Chondrocyte (in vitro differentiated cells): ENCODE measurements at places on chromosomes 16 and 17. TPM values are rescaled to one million over a fixed set of nuclear protein-coding genes. Genes with fewer than 3 reads are reported as not detected.

DNA sequence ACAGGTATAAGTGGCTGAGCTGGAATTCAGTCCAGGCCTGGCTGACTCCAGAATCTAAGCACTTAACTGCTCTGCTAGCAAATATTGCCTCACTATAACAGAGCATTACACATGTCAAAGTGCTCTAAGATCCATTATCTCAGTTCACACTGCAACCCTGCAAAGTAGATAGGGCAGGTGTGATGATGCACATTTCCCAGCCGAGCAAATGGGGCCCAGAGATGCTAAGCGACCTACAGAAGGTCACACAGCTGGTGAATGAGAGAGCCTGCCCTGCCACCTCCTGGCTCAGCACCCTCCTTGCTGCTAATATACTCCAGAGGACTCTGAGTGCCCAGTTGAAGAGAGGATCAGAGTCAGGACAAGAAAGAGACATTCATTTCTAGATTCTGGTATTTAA, 73.6 kb upstream of the CCL1 start:
- DNase-seq: no peak

DNA sequence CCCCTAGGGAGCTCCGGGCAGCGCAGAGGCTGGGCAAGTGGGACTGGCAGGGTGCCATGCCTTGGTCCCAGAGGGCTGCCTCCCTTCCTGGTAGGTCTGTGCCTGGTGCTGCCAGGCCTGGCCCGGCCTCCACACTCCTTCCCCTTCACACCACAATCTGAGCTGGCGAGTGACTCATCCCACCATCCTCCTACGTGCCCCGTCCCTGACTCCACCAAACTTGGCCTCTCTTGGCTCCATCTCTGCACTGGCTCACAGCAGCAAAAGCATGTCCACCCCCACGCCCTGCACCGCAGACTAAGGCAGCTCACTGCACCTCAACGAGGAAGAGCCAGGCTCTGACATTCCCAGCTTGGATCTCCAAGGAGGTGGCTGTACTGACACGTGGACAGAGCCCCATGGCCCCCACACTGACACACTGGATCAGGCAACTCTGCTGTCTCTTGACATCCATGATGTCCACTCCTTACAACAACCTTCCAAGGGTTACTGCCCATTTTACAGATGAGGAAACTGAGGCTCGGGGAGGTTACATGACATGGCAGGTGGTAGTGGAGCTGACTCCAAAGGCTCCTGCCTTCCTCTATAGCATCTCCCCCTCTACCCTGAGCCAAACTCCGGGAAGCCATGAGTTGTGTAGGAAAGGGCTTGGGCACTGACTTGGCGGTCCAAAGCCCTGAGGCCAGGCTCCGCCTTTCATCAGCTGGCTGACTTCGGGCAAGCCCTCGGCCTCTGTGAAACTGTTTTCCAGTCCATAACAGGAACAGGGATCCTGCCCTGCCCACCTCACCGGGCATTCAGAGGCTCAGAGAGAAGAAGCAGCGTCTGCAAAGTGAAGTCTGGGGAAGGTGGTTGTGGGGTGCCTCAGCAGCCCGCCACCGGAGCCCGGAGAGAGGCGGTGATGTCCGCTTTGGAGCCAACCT, 20.1 kb upstream of the KRT19 start:
- DNase-seq: no peak

GRCh38 chr17:43645765-43646481, 15.8 kb downstream of the MEOX1 start:
- no peak for DNase-seq

DNA sequence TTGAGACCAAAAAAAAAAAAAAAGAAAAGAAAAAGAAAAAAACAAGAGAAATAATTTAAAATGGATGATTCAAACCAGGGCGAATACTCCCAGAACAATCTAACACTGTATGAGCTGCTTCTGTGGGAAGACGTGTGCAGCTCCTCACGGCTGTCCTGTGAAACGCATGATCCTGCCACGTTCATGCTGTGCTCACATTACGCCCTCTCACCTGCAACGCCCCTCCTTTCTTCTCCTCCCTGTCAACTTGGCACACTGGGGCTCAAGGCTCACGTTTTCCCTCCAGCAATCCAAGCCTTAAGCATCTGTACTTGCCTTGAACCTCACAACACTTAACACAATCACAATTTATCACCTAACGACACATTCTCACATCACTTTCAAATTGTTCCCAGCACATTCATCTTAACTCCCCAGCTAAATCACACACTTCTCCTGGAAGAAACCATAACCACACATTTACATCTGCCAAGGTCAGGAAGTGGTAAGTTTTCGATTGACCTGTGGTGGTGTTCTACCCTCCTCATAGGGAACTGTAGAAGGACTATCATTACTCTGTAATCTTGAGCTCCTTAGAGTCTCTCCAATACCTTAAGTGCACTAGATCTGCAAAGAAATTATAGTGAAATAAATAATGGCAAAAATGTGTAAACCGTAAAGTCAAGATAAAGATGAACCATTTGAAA, 29.1 kb downstream of the MBTPS1 start:
- no peak for DNase-seq

DNA sequence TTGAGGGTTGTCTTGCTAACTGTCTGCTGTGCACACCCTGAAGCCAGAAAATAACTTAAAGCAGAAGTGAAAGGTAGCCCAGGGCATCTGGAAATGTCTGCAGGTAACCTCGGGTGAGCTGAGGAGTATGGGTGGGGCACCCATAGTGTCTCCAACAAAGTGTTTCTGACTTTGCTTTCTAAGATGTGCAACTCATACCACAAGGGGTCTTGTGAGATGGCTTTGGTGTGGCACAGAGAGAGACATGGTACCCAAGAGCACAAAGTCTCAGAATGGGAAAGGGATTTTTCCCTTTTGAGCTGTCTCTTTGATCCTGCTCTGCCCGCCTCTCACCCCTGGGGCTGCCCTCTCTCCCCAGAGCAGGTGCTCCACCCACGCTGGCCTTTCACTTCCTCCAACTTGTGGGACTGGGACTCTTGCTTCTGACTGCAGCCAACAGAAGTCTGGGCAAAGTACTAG, 6.9 kb downstream of the CHD9 start:
- no peak for DNase-seq

GRCh38 chr16:1984347-1985225, 593 bp downstream of the GFER start:
- DNase-seq: no peak

DNA sequence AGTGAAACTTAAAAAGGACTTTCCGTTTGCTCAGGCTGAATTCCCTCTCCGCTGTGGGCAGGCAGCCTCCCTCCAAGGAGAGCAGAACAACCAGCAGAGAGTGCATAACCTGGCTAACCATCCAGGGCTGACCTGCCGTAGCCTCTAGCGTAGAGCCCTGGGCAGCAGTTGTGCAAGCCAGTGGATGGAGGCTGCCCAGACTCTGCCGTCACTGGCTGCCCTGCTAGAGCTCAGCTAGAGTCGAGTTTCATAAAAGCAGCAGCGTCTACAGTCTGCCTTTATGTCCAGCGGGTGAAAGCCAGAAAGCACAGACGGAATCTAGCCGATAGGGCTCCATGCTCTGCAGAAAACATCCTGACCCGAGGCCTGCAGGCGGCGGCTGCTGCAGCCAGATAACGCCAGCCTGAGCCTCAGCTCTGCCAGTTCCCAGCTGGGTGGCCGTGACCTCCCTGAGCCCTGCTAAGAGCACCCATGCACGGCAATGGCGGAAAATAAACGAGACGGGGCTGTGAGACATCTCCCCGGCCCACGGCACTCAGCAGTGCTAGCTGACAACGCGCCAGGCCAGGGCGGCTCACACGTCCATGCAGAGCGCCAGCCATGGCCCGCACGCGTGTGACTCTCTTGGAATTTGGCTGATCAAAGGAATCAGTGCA, 231.3 kb downstream of the ENGASE start:
- no peak for DNase-seq

DNA sequence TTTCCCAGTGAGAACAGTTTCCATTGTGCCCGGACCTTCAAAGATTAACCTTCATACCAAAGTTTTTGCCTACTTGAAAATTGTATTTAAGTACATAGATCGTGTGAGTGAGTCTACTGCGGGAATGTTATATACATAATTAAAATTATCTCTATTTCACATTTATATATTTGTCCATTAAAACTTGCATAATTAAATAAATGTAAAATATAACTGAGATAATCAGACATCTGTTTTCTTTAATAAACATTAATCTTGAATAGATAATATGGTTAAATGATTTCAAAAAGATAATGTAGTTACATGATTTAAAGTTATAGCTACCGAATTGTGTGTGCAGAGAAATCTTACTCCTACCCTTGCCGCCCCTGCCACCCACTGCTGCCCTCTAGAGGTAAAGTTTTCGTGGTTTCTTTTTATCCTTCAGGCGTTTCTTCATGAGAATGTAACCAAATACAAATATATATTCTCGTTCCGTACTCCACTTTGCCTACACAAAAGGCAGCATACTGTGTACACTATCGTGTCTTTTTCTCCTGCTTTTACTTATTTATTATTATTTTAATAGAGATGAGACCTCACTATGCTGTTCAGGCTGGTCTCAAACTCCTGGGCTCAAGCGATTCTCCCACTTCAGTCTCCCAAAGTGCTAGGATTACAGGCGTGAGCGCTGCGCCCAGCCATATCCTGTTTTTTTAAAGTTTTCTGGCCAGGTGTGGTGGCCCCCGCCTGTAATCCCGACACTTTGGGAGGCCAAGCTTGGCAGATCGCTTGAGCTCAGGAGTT, 35.6 kb downstream of the RPA1 start:
- DNase-seq: no peak

DNA sequence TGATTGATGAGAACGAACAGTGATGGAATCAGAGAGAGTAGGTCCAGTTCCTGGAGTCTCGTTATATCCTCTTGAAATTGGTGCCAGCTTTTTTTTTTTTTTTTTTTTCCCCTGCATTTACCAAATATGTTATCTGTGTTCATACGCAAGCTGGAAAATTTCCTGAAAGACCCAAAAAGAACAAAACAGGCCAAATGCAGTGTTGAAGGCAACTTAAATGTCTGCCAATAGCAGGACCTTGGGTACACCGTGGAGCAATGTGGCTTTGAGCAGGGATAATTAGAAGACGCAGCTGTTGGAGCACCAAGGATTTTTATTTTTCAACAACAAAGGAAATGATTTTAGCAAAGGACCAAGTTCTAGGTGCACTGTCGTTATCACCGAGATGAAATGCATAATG, 105.0 kb downstream of the ABCC6 start:
- no peak for DNase-seq

GRCh38 chr16:81489547-81490267, 45.1 kb downstream of the CMIP start:
- DNase-seq: no peak

DNA sequence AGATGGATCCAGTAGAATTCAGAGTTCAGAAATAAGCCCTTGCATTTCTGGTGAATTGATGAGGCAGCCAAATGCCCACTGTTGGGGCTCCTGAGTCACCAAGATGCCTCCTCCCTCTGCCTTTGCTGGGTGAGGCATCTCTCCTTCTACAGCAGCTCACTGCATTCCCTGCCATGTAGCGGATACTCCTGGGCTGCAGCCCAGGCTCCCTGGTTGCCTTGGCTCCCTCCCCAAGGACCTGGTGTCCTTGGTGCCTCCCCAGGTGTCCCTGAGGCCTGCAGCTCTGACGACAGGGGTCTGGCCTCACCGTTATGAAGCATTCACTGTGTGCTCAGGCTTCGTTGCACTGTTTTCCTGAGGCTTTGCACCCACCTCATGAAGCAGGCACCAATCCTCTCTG, 7.7 kb downstream of the RAP1GAP2 start:
- no peak for DNase-seq

DNA sequence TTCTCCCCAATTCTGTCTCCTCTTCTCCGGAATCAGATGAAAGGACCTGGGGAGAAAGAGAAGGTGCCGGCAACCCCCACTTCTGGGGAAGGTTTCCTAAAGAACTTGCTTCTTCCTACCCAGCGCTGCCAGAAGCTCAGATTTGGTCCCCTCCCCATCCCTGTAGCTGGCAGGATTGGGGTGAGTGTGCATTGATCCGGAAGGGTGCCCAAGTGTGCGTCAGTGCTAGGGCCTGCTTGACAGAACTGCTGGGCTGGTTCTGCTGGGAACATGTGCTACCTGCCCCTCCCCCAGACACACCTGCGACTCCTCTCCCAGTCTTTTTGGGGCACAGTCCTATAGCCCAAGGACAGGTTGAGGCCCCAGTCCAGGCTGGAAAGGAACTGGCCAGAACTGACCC, 3.3 kb downstream of the ARL4D start:
- no peak for DNase-seq

DNA sequence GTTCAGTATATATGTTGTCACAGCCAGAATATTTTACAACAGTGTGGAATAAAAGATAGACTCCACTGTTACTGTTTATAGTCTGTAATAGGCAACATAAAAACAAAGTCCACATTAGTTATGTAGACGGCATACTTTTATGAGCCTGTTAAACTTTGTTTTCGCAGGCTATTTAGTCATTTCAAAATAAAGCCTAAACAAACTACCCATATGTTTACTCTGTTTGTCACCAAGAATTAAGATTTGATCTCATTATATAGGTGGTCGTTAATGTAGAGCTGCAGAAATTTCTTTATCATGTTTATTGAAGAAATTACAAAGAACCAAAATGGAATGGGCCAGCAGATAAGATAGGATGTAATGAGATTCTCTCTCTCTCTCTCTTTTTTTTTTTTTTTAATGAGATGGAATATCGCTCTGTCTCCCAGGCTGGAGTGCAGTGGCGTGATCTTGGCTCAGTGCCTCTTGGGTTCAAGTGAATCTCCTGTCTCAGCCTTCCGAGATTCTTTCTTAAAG, 943.8 kb upstream of the SOX9 start:
- no peak for DNase-seq

DNA sequence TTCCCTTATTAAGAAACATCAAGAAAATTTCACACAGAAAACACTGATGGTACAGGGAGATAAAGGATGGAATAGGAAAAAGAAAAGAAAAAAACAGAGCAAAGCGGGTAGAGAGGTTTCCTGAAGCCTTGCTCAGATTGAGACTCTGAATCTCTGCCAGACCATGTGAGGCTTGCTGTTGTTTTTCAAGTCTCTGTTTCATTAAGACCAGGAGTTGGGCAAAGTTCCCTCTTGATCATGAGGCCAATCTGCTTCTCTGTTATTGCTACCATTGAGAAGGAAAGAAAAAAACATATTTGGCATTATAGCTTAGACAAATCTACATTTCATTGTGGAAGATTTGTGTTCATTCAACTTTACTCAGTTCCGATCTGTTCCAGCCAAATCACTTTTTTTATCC, 201.6 kb upstream of the SOX9 start:
- DNase-seq: no peak

- DNase-seq: no peak
These were observed 69.4 kb downstream of the YPEL2 start for GRCh38 chr17:59400858-59401257.

GRCh38 chr16:79949417-79949816, 348.9 kb upstream of the MAF start:
- no peak for DNase-seq

Gene PHAF1
- total RNA-seq: 14.0 to 18.2 TPM (median 14.9 TPM) in 3 replicates

Gene QPRT
- 19.5 to 21.8 TPM (median 20.7 TPM) in 3 replicates for total RNA-seq

Gene SEZ6L2
- 10.9 to 17.0 TPM (median 16.3 TPM) in 3 replicates for total RNA-seq

Gene SPNS2
- total RNA-seq: 0.70 to 0.87 TPM in 2 of 3 replicates, not detected in the other

Gene KRT23
- total RNA-seq: not detected in 3 replicates

Gene BAIAP3
- 0.36 to 1.7 TPM (median 1.5 TPM) in 3 replicates for total RNA-seq

Gene NOG
- total RNA-seq: 1.4 to 2.0 TPM (median 1.4 TPM) in 3 replicates

Gene EFCAB13
- total RNA-seq: 1.5 to 3.2 TPM (median 2.5 TPM) in 3 replicates

Gene NUTF2
- total RNA-seq: 131 to 147 TPM (median 135 TPM) in 3 replicates

Gene MPP2
- total RNA-seq: 7.0 to 7.8 TPM (median 7.5 TPM) in 3 replicates
